ENCODE measurements at places on chromosomes 2 and 18.

DNA sequence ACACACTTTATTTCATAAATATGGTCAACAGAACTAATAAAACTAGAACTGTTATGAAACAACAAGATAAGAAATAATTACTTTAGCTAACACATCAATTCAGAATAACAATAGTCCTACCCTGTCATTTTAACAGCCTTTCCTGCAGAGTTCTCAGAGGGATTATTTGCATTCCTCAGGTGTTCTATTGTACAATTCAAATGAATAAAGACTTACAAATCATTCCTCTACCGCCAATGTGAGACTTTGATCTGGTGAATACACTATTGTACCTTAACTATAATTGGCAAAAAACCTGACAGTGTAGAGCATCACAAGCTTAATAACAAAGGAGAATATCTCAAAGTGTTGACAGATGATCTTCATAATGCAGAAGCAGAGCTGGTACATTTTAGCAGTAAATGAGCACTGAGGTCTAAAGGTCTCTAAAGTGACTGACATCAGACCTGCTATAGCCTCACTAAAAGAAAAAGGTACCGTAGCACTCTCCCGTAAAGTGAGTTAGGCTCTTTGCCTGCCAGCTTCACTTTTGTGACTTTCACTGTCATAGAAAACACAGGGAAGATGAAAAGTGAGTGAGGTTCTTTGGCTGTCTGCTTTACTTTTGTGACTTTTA is 118.8 kb upstream of the SP3 start:
- no peak for DNase-seq

- no peak for DNase-seq
Observed at GRCh38 chr2:201859949-201860348, 53.6 kb downstream of the CDK15 start.

- no peak for DNase-seq
Observed at GRCh38 chr2:124542932-124543640, 518.0 kb downstream of the CNTNAP5 start.

DNA sequence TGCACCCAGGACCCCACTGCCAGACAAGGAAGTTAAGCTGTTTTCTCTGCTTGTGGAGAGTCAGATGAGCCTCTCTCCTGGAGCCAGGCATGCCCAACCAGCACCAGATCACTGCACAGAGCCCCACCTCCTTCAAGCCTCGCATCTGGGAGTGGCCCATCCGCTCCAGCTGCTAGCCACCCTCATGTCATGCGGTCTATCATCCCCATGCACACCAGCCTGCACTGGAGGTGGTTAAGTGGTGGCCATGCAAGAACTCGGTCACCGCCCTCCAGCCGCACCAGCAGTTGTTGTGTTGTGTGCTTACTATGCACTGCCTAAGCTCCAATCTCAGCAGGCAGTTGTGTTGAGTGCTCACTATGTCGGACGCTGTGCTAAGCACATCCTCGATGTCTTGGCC is 177.9 kb upstream of the SLC14A2 start:
- DNase-seq: no peak

DNA sequence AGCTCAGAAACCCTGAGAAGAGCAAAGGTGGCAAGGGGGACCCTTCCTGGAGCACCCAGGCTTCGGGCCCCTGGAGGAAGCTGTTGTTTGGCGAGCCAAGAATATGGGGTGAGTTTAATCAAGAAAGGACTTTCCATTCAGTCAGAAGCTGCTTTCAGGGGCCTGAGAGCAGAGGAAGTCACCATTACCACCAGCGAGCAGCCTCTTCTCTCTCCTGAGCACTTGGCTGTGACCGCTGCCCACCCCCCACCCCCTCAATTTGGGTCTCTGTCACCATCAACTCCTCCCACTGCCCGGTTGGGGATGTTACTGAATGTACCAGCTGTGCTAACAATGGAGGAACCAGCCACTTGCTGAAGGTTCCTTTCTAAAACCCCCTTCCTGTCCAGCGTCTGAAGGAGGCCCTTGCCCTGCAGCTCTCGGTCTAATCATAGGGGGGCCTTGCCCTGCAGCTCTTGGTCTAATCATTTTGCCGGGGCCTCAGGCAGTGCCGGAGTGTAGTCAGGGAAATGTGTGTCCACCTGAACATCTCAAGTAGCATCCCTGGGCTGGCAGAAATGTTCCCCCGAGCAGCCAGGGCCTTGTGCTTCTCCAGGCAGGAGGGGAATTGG is 943 bp downstream of the INPP5D start:
- no peak for DNase-seq

- DNase-seq: no peak
Observed at GRCh38 chr2:45382744-45383143, 228.3 kb downstream of the SRBD1 start.

DNA sequence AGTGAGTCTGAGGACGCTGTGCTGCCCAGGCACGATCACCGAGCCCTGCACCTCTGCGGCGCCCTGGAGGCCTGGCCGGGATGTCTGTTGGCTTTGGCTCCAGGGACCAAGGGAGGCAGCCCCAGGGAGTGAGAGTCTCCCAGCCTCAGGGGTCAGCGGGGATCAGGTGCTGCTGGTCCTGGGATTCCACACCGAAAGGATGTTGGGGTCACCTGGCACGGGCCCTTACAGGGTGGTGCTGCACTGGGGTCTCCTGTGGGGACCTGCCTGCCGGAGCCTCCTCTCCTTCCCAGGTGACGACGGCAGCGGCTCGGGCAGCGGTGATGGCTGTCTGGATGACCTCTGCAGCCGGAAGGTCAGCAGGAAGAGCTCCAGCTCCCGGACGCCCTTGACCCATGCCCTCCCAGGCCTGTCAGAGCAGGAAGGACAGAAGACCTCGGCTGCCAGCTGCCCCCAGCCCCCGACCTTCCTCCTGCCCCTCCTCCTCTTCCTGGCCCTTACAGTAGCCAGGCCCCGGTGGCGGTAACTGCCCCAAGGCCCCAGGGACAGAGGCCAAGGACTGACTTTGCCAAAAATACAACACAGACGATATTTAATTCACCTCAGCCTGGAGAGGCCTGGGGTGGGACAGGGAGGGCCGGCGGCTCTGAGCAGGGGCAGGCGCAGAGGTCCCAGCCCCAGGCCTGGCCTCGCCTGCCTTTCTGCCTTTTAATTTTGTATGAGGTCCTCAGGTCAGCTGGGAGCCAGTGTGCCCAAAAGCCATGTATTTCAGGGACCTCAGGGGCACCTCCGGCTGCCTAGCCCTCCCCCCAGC is 30.5 kb downstream of the GPC1 start:
- DNase-seq: no peak

DNA sequence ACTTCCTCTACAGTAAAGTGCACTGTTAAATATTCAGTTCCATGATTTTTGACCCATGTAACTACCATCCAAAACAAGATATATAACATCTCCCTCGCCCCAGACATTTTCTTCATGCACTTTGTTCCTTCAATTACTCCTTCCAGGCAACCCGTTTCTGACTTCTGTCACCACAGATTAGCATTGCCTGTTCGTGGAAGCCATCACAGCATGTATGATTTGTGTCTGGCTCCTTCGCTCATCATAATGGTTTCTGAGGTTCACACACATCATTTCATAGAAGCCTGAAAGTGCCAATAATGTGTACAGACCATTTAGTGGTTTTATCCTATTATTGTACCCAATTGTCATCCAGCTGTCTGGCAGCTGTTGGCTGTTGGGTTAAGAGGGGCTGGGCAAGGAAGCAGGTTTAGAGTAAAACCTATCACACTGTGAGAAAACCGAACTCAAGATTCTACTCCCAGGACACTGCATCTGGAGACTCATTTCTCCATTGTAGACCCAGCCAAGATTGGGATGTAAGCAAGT is 16.1 kb downstream of the ARHGAP28 start:
- no peak for DNase-seq

- DNase-seq: peak; percentile 81
Observed at GRCh38 chr2:70861777-70862625, 26.4 kb upstream of the CD207 start.

GRCh38 chr2:137208431-137208891 is 443.1 kb downstream of the THSD7B start:
- no peak for DNase-seq

- no peak for DNase-seq
Observed at GRCh38 chr2:41728788-41729338, 319.0 kb upstream of the PKDCC start.
